ENCODE measurements at places on chromosomes 11 and 22.

- DNase-seq, result no peak
These were observed 28.6 kb downstream of the LIF start for GRCh38 chr22:30217698-30218560.

GRCh38 chr22:49100316-49100715 is 727.4 kb downstream of the BRD1 start:
- DNase-seq, result no peak

DNA sequence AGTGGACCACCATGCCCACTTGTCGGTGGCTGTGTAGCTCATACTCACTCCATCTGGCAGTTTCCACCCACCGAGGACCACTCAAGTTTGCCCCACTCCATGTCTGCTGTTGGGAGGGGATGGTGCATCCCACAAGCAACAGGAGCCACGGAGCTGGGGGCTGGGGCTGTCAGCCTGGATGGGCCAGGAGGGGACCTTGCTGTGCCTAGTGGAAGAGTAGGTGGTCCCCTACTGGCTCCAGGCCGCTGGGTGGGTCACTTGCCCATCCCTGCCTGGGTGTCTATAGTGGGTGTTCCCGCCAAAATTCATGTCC is 57.0 kb downstream of the SMIM38 start:
- DNase-seq, result no peak

DNA sequence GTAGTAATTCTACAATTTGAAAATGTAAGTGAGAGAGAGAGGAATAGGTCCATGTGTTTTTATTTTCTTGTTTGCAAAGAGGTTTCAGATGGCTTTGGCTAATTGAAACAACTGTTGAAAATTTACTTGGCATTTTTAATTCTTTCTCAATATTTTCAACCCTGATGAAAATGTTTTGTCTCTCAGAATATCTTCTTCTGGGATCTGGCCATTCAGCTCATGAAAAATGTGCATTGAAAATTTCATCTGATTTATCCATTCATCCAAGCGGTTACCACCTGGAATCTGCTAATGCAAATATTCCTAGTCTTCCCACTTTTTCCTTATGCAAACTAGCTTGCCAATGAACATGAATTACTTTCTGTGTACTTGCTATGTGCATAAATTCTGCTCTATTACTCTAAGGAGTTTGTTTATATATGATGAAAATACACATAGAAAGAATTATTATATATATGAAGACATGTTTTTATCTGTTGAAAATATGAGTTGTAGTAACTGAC is 621.2 kb downstream of the LRRC4C start:
- DNase-seq, result no peak

GRCh38 chr11:91686700-91687099 is 537.9 kb upstream of the FAT3 start:
- DNase-seq, result peak; percentile 3

- no peak for DNase-seq
These were observed 6.8 kb upstream of the NEU3 start for GRCh38 chr11:74981888-74982287.

DNA sequence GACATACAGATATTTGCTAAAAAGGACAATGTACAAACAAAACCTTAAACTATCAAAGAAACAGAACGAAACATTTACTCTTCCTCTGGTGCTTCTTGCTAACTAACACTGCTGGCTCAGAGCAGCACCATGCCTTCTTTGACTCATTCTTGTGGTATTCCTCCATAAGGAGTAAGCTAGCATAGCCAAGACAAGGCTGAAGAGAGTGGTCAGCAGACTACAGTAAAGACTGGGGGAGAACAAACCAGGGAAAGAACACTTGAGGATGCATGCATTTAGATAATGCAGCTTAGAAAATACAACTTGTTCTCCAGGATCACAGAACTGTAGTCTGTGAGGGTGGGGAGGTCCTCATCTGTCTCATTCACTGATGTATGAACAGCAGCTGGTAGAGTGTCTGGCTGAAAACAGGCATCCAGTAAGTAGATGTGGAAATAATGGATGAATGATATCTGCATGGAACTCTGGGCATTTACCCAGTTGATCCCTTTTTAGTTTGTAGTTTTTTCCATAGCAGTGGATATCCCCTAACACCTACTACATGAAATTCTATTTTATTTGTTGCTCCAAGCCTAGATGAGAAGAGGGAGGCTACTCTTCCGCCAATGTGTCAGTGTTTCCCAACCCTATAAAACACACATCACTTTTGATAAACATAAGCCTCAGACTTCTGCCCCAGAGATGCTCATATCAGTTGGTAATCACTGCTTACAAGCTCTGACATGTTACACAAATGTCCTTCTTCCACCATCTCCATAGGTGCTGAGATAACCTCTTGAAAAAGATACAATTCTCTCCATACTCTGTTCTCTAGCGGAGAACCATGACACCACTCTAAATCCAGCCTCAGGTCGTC is 7.3 kb downstream of the SNX19 start:
- DNase-seq, result no peak

DNA sequence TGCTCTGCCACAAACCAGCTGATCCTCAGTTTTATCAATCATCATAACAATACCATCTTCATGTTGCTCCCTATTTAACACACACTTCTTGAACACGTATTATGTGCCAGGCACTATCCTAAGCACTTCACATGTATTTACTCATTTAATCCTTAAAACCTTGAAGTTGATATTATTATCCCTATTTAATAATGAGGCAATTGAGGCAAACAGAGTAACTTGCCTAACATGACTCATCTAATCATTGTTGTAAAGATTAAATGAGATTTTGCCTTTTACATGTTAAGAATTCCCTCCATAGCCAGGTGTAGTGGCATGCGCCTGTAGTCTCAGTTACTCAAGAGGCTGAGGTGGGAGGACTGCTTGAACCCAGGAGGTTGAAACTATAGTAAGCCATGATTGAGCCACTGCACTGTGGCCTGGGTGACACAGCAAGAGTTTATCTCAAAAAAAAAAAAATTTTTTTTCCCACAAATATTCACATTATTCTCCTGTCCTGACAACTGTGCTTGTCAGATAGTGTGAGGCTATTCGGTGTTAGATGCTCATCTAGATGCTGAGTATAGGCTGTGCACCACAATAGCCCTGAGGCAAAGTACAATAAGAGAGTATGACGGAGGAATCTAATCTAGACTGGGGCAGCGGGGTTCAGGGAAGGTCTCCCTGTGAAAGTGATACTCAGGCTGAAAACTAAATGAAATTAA is 13.4 kb downstream of the CKAP5 start:
- no peak for DNase-seq

- DNase-seq, result no peak
These were observed 241.3 kb upstream of the LARGE1 start for GRCh38 chr22:34161431-34162123.

DNA sequence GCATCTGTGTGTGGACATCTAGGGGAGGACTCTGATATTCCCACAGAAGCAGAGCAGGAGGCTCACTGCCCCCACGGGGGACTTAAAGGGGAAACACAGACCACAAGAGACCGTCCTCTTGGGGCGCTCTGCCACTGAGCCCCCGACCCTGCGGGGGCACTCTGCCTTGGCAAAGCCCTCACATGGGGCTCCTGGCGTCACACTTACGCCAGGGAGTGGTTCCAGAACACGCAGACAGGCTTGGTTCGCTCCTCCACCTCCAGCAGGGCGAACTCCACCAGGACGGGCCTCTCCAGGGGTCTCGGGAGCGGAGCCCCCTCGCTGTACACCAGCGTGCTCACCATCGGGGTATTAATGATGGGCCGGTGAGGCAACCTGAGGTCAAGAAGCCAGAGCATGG is 45.1 kb downstream of the TRMU start:
- no peak for DNase-seq

- no peak for DNase-seq
These were observed 70.3 kb downstream of the TNRC6B start for GRCh38 chr22:40247976-40248375.

GRCh38 chr11:16561150-16561549 is 177.3 kb upstream of the C11orf58 start:
- DNase-seq, result no peak

- peak; percentile 65 for DNase-seq
These were observed 32.3 kb downstream of the ARHGAP42 start for GRCh38 chr11:100719362-100719761.

DNA sequence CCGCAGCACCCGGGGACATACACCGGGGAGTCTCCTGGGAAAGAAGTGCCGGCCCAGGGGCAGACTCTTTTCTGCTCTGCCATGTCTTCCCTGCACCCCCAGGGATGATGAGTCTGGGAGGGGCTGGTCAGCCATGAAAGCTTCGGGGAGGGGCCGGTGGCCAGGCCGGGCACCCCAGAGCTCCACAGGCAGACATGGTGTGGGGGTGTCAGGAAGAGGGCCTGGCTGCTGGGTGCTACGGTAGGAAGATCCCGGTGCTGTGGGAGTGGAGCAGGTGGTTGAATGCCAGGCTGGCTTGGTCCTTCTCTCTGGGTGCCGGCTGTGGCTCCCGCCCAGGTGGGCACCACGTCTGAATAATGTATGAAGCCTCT is 17.4 kb downstream of the LSP1 start:
- DNase-seq, result no peak

GRCh38 chr11:115869780-115870431 is 365.7 kb upstream of the CADM1 start:
- DNase-seq, result peak; percentile 8

- DNase-seq, result no peak
These were observed 67.5 kb downstream of the PRR5L start for GRCh38 chr11:36363361-36364268.

DNA sequence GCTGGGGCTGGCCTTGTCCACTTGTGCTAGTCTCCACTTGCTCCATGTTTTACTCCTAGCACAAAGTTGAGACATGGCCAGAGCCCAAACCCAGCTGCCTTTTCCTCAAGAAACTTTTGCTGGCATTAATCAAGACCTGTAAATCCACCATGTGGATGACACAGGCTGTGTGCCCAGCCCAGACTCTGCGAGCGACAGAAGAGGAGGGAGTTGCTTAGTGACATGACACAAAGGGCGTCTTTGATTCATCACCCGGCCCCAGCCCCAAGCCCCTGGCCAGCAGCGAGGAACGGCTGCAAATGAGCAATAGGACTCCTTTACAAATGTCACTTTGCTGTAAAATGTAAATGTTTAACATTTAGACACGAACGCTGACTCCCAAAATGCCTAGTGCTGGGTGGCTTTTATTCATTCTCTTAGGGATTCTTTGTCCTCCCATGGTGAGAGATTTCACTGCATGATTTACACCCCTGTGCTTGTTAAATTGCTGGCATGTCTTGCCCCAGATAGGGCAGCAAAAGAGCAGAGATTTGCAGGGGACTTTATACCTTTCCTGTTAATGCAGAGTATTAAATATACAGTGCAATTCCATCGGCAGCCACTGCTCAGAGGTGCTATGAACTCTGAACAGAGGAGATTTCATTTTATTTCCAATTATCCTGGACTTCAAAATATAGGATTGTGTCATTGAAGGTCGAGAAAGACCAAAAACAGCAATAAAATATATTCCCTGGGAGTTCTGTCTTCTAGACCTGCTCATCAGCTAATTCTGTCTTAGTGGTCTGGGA is 263.6 kb upstream of the NCAM1 start:
- peak; percentile 18 for DNase-seq

DNA sequence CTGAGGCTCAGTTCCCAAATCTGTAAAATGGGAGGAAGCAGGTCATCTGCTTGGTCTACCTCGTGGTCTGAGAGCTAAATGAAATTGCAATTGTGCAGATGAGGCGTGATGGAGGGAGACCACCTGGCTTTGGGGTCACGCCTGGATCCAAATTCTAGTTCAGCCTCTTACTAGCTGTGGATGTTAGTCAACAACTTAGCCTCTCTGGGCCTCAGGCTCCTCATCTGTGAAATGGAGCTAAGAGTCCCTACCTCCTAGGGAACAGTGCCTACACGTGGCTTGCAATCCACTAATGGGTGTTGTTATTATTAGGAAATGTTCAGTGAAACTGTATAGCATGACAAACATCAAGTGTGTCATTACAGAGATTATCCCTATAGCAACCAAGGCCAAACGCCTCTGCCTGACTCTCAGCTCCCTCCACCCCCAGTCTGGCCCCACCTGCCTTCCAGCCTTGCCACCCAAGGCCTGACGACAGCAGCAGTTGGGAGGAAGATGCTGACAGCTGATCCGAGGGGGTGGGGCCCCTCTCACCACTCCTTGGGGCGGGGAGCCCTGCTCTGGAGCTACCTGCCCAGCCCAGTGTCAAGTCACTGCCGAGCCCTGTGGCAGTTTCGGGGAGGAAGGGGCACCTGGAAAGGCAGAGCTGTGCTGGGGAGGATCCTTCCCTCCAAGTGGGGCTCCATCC is 1.7 kb upstream of the RHOD start:
- DNase-seq, result peak; percentile 30

DNA sequence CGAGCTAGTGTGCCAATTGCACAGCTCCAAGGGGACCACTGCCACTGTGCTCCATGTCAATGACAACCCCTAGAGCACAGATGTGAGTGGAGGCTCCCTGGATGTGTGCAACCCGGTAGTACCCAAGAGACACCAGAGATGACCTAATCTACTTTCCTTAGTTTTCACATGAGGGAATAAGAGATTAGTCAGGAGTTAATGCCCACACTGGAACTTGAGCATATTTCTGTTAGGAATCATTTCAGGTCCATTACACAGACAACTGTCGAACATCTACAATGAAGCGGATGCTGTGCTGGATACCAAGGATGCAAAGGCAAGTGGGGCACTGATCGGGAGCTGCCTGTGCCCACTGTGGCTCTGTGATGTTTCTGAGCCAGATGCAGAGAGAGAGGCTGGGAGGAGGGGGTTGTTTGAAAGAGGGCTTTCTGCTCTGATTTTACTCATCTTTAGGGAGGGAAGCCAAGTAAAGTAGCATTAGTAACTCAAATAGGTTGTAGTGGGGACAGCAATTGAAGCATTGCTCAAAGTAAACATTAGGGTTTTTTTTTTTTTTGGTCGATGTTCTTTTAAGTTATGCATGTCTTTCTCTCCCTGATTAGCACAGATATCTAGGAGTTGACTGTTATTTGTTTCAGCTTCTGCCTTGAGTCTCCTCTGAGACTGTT is 82.5 kb upstream of the SORL1-AS1 start:
- no peak for DNase-seq

DNA sequence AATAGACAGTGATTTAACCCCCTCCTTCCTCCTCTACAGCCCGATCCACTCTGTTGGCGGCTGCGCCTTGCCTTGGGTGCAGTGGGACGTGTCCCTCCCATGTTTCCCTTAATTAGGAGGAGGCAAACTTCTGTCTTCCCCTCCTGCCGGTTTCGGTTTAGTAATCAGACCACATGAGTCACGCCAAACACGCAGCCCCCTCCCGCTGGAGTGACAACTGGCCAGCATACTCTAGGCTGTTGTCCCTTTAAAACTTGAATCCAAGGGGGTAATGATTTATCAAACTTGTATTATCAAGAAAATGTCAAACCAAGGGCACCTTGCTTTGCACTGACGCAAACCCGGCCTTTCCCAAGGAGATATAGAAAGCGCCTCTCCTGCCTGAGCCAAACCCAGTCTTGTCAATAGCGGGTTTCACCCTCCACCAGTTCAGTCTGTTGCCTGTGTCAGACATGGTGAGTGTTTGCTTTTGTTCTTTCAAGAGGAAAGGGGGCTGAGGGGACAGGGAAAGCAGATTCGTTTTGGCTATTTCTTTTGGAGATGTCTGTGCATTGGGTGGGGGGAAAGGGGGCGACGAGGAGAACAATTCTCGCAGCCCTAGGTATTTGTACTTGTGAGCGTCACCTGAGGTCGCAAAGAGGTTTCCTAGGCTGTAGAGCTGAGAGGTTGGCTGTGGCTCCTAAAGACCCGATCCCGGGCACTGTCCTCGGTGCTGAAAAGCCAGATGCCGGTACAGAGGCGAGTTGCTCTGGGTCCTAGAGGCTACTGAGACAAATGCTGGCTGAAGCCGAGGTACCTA is at the start of gene SLC6A5:
Gene SLC6A5 (plus strand): TSS at position 388 of the 799 bp plus-strand sequence. CDS start 65 bp downstream, at position 453.
- peak; percentile 72 for DNase-seq

GRCh38 chr11:16902781-16903378 is 111.3 kb downstream of the PLEKHA7 start:
- no peak for DNase-seq

- no peak for DNase-seq
These were observed 180.0 kb downstream of the CTTN start for GRCh38 chr11:70578371-70578770.

Measured in muscle of back (tissue), 13 donors.